Substantia nigra (tissue), 51 donors: ENCODE measurements at places on chromosomes 7 and 10.

DNA sequence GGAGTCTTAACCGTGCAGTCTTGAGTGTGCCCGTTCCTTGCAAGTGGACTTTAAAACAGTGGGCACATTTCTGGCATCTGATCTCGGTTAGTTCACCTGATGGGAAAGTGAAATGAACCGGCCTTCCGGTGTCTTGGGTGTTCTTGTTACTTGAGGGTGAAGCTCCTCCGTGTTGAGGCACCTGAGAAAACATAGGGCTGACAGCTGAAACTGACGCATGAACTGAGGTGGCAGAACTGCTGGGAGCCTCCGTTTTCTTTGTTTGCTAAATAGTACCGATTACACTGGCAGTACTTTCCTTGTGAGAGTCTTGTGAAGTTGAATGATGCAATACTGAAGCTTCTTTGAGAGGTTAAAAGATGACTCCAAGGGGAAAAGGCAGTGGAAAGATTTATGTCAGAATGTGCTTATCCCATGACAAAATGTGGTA lies 62.8 kb upstream of the SAMD8 start:
- no peak for DNase-seq

DNA sequence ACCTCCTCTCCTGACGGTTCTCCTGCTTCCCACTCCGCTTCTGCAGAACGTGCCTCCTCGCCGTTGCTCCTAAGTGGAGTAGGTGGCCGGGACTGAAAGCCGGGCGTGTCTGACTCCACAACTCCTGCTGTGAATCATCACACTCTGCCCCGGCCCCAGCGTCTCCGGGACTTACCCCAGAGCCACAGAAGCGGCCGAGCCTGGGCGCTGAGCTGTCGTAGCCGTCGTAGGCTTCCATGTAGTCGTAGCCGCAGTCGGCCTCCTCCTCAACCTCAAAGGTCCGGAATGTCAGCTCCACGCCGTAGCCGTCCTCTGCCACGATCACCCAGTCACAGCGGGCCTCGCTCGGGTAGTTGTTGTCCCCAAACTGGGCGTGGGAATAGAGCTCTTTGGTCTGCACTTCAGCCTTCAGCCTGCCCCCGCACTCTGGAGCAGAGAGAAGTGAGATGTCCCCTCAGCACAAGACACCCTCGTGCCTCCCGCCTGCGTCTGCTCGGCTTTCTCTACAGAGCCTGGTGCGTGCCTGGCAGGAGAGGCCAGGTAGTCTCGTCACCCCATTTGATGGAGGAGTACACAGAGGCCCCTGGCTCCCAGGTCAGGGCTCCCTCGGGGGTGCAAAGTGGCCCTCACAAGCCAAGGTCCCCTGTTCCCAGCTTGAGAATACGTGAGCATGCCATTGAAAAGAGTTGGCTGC lies 11.2 kb upstream of the OPALIN start:
- no peak for DNase-seq

- no peak for DNase-seq
Observed at GRCh38 chr10:807958-808353, 118.5 kb upstream of the DIP2C start.

DNA sequence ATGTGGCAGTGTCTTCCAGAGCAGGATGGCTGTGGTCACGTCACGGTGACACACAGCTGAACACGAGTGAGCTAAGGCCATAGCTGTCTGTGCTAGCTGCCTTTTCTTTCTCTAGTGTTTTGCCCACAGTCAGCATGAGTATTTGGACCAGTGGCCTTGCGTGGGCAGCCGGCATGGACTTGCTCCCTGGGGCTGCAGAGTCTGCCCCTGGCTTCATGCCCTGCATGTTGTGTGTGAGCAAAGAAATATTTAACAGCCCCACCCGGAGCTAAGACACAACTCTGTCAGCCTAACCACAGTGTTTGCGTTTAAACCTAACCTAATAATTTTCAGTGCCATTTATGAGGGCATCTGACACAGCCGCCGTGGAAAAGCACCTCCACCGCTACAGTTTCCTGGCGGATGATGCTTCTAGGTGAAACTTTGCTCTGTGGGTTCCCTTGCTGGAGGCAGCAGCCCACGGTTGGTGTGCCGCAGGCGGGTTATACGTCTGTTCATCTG lies 14.6 kb downstream of the CHST12 start:
- DNase-seq, result no peak

GRCh38 chr7:8490391-8491045 lies 57.1 kb downstream of the NXPH1 start:
- no peak for DNase-seq
